Mucosa of gallbladder (tissue), 1 donor: ENCODE measurements at places on chromosomes 2 and 18. TPM values are rescaled to one million over a fixed set of nuclear protein-coding genes. Genes with fewer than 3 reads are reported as not detected.

DNA sequence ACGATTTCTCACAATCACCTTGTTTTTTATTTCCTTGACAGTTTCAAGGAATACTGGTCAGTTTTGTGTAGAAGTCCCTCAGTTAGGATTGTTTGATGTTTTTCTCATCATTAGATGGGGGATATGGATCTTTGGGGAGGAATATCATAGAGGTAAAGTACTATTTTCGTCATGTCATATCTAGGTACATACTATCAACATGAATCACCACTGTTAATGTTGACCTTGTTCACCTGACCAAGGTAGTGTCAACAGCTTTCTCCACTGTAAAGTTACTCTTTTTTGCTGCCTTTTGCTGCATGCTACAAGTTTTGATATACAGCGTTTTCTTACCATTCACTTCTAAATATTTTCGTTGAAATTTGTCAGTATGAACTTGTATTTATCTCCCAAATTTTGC is 32.7 kb downstream of the NLRC4 start:
- no peak for DNase-seq

- no peak for DNase-seq
Observed at GRCh38 chr2:69716555-69717120, 25.3 kb upstream of the ANXA4 start.

- no peak for DNase-seq
Observed at GRCh38 chr2:54708584-54709335, 14.7 kb upstream of the EML6 start.

DNA sequence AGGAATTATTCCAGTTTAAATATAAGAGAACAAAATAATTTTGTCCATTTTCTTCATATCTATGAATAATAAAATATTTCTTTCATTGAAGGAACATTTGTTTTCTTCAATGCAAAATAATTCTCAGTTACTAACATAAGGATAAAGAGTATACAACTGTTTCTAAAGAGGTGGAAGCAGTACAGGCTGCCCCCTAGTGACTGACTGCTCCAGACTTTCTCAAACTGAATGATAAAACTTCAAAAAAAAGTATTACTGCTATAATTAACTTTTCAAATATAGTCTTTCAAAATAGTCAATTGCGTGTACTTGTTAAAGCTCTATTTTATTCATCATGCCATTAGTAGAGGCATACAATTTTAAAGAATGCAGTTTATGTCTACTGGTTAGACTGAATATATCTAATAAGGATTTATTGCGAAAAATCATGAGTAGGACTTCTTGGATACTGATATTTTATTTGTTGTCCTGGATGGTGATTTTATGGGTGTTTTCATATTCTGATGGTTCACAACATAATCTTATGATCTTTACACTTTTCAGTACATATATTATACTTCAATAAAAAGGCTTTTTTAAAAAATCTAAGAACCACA is 100.1 kb downstream of the WDPCP start:
- peak; percentile 16 for DNase-seq

DNA sequence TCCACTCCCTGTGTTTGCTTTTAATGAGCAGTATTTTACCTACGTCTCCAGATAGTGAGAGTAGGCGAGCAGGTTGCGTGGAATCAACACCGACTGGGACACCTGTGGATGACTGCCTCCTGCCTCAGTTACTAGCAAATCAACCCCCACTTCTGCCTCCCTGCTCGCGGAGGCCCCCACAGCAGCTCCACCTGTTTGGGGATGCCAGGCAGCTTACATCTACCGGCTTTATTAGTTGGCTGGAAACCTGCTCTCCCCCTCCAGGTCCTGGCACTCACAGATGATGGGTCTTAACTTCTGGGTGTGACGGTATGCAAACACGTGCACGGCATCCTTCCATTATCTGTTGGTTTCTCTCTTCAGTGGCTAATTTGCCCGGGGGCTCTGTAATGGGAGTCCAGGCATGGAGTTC is 164.4 kb upstream of the SESTD1 start:
- no peak for DNase-seq

DNA sequence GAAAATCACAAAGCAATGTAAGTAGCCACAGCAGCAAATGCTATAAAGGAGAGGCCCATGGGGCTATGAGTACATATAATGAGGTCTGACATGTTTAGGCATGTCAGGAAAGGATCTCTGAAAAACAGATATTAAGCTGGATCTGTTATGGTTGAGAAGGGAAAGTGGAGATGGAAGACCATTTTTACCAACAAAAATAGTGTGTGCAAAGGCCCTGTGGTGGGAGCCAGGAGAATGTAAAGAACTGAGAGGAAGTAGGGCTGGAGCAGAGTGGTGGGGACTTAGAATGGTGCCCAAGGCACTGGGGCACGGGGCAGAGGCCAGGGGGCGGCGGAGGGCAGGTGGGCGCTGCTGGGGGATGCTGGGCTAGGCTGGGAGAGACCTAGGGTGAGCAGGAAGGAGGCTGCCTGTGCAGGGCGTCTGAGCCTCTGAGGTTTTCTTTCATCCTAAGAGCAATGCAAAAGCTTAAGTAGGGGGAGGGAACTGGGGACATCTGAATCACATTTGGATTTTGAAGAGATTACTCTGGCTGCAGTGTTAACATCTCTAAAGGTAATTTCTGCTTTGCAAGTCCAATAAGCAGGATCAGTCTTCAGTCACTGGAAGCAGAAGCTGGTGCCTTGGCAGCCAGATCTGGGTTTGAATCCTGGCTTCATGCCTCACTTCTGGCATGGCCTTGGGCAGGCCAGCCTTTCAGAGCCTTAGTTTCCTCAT is 4.9 kb upstream of the AGFG1 start:
- no peak for DNase-seq

Gene SGO2
- total RNA-seq = 2.0 TPM

Gene LRATD1
- 33.4 TPM for total RNA-seq

Gene IL36RN
- not detected for total RNA-seq
